RWPE1 (cell line): ENCODE measurements at places on chromosomes 16 and 17.

DNA sequence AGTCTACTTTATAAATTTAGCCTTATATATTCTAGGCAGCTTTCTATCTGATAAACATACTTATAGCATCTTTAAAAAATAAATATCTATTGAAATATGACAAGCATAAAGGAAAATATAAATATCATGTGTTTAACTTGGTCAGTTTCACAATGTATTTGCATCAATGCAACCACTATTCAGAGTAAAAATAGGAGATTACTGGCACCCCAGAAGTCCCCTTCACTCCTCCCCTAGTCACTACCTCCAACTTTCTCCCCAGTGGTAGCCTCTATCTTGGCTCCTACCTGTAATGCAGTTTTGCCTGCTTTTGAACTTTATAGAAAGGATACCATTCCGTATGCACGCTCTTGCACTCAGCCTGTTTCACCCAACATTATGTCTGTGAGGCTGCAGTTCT, 3.2 kb upstream of the NOD2 start:
- no peak for DNase-seq

DNA sequence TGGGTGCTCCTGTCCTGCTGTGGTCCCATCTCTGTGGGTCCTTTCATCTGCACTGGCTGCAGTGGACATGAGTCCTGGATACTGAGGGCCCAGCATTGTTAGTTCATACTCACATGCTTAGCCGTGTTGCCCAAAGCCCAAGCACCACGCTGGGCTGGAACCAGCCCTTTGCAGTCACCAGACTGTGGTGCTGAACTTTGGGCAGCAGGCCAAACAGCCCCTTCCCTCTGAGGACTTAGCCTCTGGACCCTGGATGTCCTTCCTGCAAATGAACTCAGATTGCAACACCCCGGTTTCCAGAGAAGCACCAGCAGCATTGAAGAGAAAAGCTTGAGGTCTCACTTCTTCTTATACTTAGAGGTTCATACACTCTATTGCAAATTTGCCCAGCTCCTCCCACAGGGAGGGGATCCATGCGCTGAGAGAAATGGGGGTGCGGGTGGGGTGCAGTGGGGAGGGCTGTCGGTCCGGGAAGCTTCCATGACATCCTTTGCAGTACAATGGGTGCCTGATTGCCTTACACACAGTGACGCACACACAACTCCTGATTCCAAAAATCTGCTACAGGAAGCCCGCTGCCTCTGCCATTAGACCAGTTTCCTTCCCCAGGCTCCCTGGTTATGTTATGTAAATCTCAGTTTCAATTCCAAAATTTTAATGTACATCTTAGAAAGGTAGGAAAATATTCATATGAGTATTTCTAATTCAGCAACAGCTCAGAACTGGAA, 65.8 kb downstream of the RGS9 start:
- DNase-seq: no peak

DNA sequence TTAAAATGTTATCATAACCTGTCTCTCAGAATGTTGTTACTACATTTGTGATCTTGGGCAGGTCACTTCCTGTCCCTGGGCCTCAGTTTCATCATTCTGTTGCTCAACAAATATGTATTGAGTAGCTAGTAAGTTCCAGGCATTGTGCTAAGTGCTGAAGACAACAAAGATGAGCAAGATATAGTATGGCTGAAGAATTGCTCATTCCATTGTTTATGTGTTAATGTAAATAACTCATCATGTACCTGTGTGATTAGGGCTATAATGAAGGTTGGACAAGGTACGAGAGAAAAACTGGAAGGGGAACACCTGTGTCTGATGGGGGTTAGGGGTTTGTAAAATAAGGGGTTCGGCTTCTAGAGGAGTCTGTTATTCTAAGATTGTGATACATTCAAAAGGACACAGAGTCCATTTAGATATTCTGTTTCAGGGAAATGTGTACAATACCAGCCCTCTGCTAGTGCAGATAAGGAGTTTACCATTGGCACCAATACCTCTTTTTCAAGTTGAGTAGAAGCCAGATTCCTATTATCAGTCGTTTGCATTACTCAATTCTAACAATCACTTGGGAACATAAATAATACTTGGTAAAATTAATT, 20.0 kb downstream of the TUBG1 start:
- DNase-seq: no peak

- no peak for DNase-seq
Measured at GRCh38 chr17:82927661-82928601, 88.1 kb upstream of the ZNF750 start.

DNA sequence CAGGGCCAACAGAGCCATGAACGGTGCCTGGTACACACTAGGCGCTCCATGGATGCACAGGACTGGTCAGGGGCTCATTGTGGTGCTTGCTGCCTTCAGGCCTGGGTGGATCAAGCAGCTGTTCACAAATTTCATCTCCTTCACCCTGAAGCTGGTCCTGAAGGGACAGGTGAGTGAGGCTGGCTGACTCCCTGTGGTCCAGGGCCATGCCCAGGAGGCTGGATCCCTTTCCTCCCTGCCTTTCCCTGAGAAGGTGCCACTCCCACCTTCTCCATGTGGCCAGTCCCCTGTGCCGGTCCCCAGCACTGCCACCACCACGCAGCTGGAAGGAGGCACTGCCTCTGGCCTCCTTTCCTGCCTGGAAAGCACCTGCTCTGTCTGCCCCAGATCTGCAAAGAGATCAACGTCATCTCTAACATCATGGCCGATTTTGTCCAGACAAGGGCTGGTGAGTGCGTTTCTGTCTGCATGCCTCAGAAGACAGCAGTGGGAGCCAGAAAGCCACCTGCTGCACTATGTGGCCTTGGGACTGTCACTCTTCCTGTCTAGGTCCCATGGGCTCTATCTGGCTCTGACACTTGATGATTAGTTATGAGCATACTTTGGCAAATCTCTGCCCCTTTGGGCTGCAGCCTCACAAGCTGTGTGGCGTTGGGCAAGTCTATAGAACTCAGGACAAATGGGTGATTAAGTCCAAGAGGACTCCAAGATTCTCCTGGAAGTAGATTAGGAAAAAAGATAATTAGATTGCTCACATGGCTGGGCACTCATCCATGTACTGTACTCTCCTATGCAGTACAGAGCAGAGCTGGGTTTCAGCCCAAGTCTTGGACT, 9.4 kb downstream of the CETP start:
- no peak for DNase-seq

GRCh38 chr17:8124350-8125153, 646 bp upstream of the HES7 start:
- no peak for DNase-seq

- no peak for DNase-seq
Measured at GRCh38 chr17:13490906-13491482, 110.7 kb downstream of the HS3ST3A1 start.

DNA sequence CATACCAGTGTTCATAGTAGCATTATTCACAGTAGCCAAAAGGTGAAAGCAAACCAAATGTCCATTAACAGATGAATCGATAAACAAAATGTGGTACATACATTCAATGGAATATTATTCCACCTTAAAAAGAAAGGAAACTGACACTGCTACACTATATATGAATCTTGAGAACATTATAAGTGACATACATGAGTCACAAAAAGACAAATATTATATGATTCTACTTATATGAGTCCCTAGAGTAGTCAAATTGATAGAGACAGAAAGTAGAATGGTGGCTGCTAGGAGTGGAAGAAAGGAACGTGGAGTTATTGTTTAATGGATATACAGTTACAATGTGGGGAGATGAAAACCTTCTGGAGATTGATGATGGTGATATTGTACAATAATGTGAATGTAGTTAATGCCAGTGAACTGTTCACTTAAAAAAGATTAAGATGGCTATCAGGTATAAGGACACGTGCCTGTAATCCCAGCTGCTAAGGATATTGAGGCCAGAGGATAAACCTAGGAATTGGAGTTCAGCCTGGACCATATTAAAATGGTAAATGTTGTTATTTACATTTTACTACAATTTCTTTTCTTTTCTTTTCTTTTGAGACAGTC, 20.2 kb upstream of the TRIM37 start:
- no peak for DNase-seq

GRCh38 chr16:8916541-8917225, 34.5 kb downstream of the LITAFD start:
- DNase-seq: no peak

DNA sequence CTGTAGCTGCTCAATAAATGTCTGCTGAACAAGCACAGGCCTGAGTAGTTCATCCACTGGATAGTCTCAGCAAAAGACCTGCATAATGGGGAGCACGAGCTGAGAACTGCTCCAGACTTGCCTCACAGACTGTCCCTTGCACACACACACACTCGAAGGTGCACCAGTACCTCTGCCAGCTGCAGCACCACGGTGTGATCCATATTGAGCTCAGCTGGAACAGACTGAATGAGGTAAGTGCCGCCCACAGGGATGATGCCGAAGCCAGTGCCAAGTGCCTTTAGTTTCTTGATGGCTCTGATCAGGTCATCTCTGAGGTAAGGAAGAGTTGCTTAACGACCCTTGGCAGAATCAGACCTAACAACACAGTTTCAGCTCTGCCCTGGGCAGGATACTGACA, 11.6 kb downstream of the SNF8 start:
- DNase-seq: no peak

DNA sequence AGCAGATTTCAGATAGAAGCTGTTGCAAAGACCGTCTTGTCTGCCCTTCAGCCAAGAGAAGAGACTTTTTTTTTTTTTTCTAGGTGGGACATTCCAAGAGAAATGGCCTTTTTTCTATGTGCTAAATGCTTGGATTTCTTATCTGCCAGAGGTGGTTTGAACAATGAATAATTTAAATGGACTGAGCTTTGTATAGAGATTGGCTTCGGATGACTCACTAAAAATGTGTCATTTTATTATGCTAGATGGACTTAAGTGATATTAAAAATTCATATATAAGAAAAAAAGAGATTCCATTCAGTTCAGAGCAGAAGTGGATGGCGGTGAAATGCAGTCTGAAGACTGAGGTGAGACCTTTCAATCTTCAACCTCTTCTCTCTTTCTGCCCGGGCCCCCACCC, 58.4 kb downstream of the MEAK7 start:
- DNase-seq: no peak
